ENCODE measurements at places on chromosomes 6 and 20. TPM values are rescaled to one million over a fixed set of nuclear protein-coding genes. Genes with fewer than 3 reads are reported as not detected.

FAM217A gene
- not detected for total RNA-seq

- DNase-seq, result no peak
These were observed 380.3 kb upstream of the ARID1B start for GRCh38 chr6:156396791-156397418.

DNA sequence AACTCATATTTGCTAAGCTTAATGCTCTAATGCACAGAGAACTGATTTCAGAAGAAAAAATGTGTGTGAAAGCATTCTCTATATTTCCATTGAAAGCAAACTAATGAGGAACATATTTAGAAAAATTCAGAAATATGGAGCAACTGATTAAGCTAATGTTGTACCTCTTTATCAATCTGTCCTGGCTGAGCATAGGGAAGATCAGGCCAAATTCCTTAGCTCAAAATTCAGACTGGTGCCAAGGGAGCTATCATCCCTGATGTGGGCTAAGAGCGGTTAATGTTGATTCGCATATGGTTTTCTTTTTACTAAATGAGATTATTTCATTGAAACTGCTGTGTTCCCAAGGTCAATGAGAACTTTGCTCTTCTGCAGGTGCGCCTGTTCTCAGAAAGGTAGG, 93.9 kb upstream of the HS3ST5 start:
- DNase-seq, result no peak

GRCh38 chr6:43246301-43247113, 3.2 kb downstream of the TTBK1 start:
- DNase-seq, result no peak

- DNase-seq, result no peak
These were observed 135.3 kb downstream of the THBS2 start for GRCh38 chr6:169118346-169118830.

DNA sequence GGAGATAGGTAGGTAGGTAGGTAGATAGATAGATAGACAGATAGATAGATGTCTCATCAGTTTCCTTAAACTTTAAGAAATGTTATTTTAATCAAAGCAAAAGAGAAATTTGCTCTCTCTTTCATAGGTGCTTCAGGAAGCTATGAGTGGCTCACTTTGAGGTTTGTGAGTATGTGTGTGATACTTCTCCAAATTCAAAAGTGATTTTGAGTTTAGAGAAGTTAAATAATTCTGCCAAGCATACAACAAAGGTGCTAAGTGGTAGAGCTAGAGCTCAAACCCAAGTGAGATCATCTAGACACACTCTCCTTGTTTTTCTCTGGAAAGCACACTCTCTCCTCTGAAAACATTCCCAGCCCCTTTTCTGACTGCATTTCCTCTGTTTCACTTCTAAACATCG, 156.2 kb downstream of the EDN1 start:
- no peak for DNase-seq

GRCh38 chr6:37137201-37138090, 32.5 kb upstream of the PIM1 start:
- DNase-seq, result peak; percentile 96

GRCh38 chr20:47546184-47547033, 44.7 kb downstream of the NCOA3 start:
- DNase-seq, result peak; percentile 81
